ENCODE measurements at places on chromosomes 16 and 17.

DNA sequence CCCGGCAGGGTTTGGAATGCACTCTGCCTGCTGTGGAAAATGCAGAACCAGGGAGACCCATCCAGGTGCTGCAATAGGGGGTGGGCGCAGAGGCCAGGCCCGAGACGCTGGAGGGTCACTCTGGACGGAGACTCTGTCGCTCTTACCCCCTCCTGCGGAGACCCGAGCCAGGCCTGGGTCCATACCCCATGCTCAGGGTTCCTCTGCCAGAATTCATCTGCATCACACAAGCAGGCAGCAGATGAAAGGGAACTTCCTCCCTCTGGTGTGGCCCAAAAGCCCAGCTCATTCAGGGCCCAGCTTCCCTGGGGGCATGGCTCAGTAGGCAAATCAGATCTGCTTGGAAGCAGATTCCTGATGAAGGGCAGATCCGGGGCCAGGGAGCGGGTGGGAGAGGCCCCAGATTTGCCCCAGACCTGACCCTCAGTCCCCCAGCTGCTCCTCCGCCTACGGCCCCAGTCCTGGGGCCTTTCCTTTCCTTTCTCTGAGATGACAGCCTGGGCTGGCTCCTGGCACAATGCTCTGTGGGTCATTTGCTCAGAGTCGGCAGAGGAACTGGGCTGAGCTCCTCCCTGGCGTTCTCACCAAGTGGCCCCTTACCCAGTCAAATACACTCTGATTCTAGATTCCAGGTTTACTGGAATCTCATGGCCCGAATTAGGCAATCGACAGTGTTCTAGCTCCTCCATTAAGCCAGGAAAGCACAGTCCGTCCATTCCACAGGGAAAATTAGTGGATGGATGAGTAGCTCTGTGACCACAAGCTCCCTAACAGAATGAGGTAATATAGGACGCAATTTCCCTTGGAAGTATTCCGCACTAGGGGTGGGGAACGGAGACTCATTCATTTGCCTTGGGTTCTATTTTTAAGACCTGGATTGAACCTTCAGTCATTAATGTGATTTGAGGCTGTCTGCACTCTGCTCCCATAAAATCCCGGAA is 19.1 kb upstream of the RASD1 start:
- DNase-seq, result no peak

DNA sequence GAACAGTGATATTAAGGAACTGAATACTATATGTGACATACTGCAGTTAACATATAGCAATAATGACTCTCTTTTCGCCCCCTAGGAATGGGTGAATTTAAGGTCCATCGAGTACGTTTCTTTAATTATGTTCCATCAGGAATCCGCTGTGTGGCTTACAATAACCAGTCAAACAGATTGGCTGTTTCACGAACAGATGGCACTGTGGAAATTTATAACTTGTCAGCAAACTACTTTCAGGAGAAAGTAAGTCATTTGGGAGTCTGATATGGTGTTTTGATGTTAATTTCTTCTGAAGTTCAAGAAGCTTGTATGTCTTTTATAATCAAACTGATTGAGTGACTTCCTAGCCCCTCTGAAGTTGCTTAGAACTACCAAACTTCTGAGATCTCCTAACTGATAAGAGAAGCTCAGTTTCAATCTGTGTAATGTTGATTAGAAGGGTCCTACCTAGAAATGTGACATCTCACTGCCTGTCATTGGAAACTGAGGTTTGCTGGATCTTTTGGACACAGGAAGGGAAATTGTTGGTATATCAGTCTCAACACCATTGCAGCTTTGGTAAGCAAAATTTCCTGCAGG is 1.0 kb downstream of the UTP4 start:
- DNase-seq, result no peak

GRCh38 chr17:17071531-17072360 is 29.5 kb downstream of the MPRIP start:
- DNase-seq, result no peak

GRCh38 chr16:88502776-88503280 is 49.7 kb downstream of the ZFPM1 start:
- DNase-seq, result no peak

DNA sequence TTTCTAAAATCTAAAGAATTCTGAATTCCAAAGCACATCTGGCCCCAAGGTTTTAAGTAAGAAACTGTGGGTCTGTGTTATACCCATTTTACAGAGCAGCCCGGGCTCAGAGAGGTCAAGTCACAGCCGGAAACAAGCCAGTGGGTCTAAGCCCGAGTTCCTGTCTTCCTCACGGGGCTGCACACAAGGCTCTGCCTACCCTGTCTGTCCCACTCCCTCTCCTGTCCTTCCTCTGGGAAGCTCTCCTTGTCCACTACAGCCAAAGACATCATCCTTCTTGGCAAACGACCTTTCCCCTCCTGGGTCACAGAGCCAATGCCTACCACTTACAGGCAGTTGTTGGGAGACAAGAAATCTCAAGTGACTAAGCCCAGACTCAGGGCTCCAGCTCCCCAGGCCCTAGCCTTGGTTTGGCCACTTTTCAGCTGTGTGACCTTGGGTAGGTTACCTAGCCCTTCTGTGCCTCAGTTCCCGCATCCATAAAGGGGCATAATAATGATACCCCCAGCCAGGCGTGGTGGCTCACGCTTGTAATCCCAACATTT is 55.6 kb upstream of the MAP3K14 start:
- no peak for DNase-seq
